ENCODE measurements at places on chromosomes 7 and 10. TPM values are rescaled to one million over a fixed set of nuclear protein-coding genes. Genes with fewer than 3 reads are reported as not detected.

GRCh38 chr7:67525588-67525987 is 529.0 kb downstream of the TYW1 start:
- no peak for DNase-seq

DNA sequence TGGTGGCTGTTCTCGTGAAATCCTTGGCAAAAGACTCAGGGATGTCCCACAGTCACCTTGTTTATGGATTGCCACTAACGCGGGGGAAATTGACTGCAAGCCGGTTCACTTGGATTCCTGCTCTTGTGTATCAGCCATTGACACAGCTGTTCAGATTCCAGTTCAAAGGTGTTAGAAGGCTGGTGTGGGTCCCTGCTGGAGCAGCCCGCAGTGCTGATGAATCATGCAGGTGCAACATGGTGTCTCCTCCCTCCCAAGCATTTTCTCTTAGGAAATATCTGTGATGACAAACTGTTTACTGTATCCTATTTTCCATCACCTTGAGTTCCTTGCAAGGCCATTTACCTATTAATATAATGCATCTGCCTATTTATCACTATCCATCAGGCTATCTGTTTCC is 170.1 kb downstream of the GATA3 start:
- DNase-seq, result no peak

The NKX1-2 gene
- total RNA-seq, result not detected

The FAM24B gene
- total RNA-seq, result 3.9 TPM

DNA sequence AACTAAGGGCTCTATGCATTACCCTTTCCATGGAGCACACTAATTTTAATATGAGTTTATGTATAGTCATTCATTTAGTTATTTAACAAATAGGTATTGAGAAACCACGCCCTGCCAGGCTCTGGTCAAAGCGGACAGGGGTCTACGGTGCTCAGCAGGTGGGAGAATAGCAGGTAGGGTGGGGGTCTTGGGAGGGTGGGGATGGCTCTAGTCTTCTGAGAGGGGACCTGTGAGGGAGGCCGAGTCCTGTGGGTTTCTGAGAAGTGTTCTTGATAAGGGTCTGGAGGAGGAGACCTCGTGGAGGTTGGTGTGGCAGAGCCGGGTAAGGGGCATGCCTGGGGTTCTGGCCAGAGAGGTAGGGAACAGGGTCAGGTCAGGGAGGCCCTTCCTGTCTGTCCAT is 1.1 kb downstream of the WDFY4 start:
- no peak for DNase-seq

DNA sequence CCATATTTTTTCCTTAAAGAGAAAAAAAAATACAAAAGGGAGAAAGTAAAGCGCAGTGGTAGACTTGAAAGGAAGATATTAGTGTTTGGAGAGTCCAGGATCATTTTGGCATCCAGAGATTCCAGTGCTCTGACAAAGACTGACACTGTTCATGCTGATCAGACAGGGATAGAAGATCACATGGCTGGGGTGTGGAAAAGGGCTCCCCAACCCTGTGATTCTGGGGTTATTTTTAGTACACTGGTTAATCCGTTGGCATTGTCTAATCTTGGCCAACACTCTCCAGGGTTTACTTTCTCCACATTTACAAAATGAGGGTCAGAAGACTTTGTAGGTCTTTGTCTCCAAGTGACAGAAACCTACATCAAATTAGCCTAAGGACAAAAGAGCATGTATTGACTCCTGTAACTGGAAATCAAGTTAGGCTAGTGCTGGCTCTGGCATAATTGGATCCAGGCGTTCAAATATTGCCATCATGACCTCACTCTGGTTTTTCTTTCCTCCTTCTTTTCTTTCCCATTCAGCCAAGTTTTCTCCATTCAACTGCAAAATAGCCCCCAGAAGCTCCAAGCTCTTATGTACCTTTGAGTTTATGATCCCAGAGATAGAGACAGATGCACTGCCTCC is 181.6 kb downstream of the PHTF2 start:
- DNase-seq, result no peak

The HGF gene
- 55.9 TPM for total RNA-seq

The CASP2 gene
- total RNA-seq, result 23.9 TPM

The RAB18 gene
- 103 TPM for total RNA-seq

- DNase-seq, result no peak
Observed at GRCh38 chr10:60803865-60804264, 25.6 kb downstream of the CDK1 start.

The ANXA8L1 gene
- not detected for total RNA-seq

The CPA4 gene
- 0.45 TPM for total RNA-seq

DNA sequence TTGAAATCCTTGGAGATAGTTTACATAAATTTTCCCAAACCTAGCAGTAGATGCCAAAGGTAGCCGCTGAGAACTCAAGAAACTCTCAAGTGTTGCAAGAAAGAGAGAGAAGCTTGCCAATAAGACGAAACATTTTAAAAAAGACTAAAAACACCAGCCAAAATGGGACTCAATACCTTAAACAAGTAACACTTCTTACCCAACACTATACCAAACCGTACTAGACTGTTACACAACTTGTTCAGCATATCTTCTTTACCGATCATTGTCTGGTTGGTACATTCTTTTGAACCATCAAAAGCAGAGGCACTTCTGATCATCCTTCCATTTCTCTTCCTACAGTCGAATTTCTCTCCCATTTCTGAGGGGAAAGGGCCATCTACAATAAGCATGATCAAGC is 4.8 kb upstream of the PTPN12 start:
- DNase-seq, result no peak

- no peak for DNase-seq
Observed at GRCh38 chr10:75441196-75441595, 9.8 kb downstream of the LRMDA start.

- no peak for DNase-seq
Observed at GRCh38 chr10:117003336-117003735, 1.7 kb downstream of the SHTN1 start.

The STOX1 gene
- total RNA-seq, result 0.39 TPM

DNA sequence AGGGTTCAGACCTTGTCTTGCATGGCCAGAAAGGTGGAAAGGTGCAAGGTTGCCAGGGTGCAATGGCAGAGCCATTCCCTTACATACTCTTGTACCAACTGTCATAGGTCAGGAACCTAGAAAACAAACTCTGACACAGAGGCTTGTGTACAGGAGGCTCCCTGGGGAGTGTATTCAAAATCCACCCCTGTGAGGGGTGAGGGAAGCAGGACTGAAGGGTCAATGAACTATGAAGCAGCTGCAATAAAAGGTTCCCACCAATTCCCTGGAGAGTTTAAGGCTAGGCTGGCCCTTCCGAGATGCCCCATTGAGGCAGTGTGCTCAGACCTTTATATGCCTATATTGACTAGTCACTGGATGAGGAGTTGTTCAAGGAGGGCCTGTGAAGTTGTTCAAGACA is 13.9 kb upstream of the CUZD1 start:
- DNase-seq, result no peak

- DNase-seq, result no peak
Observed at GRCh38 chr10:78529262-78529661, 495.6 kb downstream of the RPS24 start.

DNA sequence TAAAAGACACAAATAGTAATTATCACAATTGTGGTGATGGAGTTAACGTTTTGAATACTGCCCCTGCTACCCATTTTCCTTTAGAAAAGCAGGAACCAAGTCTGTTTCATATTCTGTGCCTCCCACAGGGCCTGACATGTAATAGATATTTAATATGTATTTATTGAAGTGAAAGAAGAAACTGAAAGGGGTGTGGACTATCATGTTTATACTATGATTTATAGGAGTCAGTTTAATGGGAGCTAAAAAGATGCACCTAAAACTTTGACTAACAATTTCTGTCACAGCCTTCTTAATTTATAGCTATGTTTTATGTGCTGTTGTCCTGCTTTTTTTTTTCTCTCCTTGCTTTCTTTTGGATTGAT is 24.1 kb upstream of the BHLHA15 start:
- no peak for DNase-seq

- no peak for DNase-seq
Observed at GRCh38 chr7:21671859-21672258, 129.0 kb downstream of the DNAH11 start.

DNA sequence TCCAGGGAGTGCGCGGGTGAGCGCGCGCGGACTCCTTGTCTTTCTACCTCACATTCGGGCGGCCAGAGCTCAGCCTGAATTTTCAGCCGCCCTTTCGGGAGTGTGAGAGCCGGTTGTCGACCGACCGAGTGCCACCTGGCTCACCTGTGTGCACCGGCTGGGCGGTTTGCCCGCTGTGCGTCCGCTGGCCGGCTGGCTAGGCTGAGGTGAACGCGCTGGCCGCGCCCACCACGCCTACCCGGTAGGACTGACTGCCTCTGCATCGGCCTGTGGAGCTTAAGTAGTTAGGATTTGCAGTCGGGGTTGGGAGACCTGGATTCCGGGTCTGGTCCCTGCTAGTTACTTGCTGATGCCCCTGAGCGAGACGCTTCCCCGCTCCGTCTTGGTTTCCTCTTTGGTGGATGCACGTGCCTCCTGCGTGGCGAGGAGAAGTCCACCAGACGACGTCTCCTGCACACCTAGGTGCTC is 553 bp downstream of the TSPAN15 start:
- DNase-seq, result no peak

The TCTN3 gene
- total RNA-seq, result 20.8 TPM

GRCh38 chr10:95793401-95794045 is 37.6 kb downstream of the ENTPD1 start:
- DNase-seq, result no peak

GRCh38 chr7:131654668-131655326 is 98.4 kb upstream of the PODXL start:
- DNase-seq, result peak; percentile 88

- no peak for DNase-seq
Observed at GRCh38 chr7:90726120-90726519, 130.0 kb downstream of the CDK14 start.

The CRTAC1 gene
- 53.1 TPM for total RNA-seq

GRCh38 chr7:156119771-156120170 is 307.5 kb upstream of the SHH start:
- no peak for DNase-seq

The COL13A1 gene
- total RNA-seq, result 9.3 TPM

DNA sequence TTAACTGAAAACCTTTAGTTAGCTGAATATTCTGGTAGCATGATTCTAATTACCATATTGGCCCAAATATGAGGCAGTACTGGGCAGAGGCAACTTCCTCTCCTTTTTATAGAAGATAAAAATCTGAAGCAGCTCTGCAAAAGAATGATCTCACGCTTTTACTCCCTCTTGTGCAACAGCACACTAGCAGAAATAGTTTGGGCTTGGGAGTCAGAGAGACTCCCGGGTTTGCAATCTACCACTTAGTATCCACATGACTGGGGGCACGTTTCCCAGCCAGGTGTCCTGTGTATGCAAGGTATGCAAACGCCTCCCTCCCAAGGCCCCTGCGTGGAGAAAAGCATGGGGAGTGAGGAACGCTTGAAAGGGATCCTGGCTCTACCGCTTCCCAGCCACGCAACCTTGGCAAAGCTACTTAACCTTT is 47.2 kb upstream of the RHEB start:
- no peak for DNase-seq

DNA sequence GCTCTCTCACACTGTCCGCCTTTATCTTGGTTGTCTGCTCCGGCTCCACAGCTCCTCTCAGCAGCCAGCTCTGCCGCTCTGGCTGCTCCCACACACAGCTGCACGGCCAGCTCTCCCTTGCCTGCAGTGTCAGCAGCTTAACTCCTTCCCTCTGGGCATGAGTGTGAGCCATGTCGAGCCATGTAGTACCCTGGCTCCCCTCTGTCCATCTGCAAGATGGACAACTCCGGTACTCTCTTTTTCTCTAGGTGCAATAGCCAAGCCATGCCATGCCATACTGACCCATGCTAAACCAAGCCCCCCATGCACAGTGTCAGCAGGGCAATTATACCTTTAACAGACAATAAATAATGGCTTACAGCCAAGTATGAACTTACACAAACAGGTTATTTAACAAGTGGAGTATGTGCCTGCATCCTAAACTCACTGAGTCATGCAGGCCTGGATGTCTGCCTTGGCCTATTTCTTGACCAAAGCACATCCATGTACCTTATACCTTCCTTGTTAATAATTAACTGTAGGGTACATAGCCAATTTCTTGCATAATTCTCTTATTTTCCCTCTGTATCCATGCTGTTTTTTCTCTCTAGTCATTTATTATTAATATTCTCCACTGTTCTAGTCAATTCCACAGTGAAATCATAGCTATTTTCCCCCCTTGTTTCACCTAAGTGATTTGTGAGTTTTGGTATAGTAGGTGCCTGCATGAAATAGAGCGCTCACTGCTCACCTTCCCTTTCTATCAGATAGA is 170.9 kb downstream of the CDK14 start:
- DNase-seq, result peak; percentile 63

DNA sequence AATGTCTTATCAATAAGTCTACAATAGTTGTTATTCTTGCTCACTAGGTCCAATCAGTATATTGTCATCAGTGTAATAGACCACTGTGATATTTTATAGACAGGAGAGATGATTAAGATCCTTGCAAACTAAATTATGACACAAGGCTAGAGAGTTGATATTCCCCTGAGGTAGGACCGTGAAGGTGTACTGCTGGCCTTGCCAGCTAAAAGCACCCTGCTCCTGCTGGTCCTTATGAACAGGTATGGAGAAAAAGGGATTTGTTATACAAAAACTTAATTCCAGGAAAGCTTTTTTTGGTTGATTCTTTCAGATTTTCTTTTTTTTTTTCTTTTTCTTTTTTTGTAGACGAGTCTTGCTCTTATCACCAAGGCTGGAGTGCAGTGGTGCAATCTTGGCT is 16.8 kb upstream of the TMEM213 start:
- no peak for DNase-seq

- DNase-seq, result no peak
Observed at GRCh38 chr10:79292891-79293746, 54.1 kb upstream of the PPIF start.

The NUTM2E gene
- not detected for total RNA-seq

The CNNM1 gene
- 0.23 TPM for total RNA-seq

The HMX3 gene
- not detected for total RNA-seq

DNA sequence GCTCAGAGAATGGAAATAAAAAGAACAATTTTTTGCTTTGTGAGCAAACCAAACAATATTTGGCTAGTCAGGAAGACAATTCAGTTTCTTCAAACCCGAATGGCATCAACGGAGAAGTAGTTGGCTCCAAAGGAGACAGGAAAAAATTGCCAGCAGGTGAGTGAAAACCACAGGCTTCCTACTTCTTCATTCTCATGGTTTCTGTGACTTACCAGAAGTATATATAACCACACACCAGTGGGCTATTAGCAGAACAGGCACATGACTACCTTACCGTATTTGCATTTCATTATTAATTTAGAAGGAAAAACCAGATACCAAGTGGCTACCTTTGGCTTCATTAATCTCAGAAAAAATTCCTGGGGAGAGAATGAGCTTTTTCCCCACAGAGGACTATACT is 8.8 kb downstream of the TDRD1 start:
- no peak for DNase-seq

- no peak for DNase-seq
Observed at GRCh38 chr10:95782318-95782717, 26.4 kb downstream of the ENTPD1 start.

The TDRD1 gene
- 0.78 TPM for total RNA-seq

- no peak for DNase-seq
Observed at GRCh38 chr7:17512181-17512675, 213.8 kb downstream of the AHR start.

The ATG9B gene
- not detected for total RNA-seq

The GIMAP4 gene
- 75.3 TPM for total RNA-seq

All from aorta (tissue), 5 donors.